ENCODE measurements at places on chromosomes 7 and 10.
A peak's percentile ranks its signal among the peaks of the same experiment; 100 is the strongest.

- DNase-seq: no peak
Measured at GRCh38 chr10:96646751-96647166, 59.9 kb upstream of the TM9SF3 start.

- no peak for DNase-seq
Measured at GRCh38 chr10:14382022-14382421, 51.3 kb upstream of the FRMD4A start.

DNA sequence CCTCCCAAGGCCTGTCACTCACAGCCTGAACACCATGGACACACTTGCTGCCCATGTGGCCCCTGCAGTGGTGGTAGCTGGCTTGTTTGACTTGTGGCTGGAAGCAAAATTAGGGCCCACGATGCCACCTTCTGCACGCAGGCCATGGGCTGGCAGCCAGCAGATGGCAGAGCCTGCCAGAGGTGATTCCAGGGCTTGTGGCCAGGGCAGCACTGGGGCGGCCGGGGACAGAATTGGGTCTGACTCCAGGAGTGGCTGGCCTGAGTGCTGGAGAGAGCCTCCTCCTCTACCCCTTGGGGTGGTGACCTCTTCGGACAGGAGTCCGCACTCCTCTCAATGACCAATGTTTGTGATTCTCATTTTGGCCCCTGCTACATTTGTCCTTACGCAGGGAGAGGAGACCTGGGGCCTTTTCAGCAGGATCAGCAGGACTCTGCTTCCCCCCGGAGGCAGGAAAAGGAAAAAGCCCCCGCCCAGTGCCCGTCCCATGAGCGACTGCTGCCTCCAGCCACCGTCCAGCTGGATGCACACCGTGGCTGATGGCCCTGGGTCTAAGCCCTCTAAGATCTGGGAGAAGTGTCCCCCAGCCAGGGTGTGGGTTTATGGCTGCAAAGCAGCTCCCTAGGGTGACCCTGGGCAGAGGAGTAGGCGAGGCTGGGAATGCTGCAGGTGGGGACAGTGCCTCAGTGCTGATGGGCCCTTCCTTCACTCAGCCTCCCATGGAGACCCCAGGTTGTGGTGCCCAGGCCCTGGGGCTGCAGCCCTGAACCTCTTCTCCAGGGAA, 26.5 kb downstream of the DNAJB12 start:
- no peak for DNase-seq

- no peak for DNase-seq
Measured at GRCh38 chr7:5418285-5418582, 5.4 kb downstream of the TNRC18 start.

- DNase-seq: no peak
Measured at GRCh38 chr10:58266003-58266825, 1.5 kb downstream of the IPMK start.

DNA sequence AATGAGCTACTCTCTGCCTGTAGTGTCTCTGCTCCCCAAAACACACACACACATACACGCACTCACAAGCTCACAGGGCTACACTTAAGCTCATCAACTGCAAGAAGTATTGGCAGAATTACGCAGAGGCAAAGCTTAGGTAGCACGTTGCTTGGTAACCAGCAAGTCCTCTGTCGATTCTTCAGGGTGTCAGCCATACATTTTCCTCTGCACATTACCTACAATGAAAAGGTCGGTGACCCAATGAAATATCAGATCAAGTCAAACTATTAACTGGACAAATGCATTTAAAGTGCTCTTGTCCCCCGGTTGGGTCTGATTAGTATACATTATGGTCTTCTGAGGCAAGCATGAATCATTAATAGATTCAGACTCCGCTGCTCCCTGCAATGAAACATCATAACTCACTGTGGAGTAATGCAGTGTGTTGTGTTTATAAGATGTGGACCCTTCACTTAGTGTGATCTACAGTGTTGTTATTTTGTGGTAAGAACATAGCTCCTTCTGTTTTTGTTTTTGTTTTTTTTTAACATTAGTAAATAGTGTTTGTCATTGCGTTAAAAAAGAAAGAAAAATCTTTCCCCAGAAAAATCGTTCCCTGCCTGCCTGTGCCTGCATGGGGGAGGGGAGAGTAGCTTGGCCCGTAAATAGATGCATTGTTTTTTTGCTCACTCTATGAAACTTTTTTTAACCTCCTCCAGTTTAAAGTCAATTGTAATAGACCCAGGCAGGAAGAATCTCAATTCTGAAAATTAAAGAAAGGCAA, 325.5 kb downstream of the SFMBT2 start:
- DNase-seq: no peak

- DNase-seq: no peak
Measured at GRCh38 chr7:67842571-67842970, 845.9 kb downstream of the TYW1 start.

DNA sequence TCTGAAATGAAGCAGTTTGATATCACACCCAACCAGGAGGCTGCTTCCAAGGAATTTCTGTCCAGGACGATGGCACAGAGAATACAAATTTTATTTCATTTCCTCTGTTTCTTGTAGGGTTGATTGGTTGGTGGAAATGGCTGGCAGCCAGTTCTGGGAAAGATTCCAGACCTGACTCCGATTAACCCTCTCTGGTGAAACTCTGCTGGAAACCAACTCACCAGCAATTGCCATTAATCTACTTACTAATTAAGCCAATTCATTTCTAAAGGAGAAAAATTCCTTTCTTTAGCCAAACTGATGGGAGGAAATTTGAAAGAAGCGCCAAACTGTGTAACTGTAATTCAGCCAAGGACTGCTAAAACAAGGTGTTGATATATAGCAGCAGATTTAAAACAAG, 10.7 kb downstream of the PTF1A start:
- DNase-seq: no peak

GRCh38 chr7:149735779-149736477, 37.5 kb downstream of the ZNF467 start:
- DNase-seq: no peak

- DNase-seq: peak; percentile 34
Measured at GRCh38 chr10:48606530-48607355, 1.9 kb upstream of the ARHGAP22 start.

DNA sequence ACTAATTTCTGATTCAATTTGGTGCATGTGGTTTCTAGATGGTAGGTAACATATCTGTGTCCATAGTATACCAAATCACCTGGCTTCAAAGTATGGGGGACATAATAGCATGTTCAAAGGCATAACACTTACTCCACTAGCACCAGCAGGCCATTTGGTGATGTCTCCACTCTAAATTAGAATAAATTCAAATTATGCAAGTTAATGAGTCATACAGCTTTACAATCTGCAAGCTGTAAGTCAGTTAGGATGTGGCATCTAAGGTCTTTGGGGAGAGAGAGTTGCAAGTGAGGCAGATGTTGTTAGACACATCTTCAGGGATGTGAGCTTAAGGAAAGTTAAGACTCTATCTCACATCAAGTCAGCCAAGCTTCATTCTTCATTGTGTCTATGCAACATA, 506.4 kb upstream of the GRM3 start:
- DNase-seq: no peak

DNA sequence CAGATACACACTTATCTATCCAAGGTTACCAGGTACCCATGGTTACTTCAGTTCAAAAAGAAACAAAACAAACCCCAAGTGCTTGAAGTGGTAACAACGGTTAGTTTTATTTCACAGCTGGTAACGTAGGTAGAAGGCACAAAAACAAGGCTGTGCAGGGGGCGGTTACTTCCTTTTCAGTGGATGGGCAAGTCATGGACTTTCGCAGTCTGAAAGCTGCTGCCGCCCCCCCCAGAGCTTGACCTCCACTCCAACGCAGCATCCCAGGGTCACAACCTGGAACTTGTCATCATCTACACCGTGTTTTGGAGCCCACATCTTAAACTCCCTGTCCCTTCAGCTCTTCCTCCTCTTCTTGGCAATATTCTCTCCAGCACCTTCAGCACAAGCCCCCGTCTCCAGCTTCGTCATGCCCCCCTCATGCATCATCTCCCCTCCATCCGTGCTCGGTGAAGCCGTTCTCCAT, 181.2 kb upstream of the ITGB1 start:
- no peak for DNase-seq

GRCh38 chr10:30897547-30897946, 134.1 kb downstream of the ZNF438 start:
- DNase-seq: no peak

DNA sequence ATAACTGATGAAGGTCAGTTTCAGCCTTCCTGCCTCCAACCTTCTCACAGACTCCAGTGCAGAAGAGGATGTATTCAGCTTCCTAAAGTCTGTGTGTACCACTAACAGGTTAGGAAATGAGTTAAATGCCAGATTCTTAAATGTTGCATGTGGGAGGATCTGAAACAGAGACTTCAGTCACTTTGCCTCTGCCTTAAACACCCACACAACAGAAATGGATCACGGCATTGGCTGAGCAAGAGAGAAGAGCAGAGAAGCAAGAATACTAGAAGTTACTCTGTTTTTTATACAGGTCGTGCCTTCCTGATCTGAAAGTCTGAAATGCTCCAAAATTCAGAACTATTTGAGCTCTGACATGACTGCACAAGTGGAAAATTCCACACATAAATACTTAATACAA, 98.9 kb upstream of the ARHGAP21 start:
- DNase-seq: no peak

GRCh38 chr7:123367484-123368122, 166.8 kb downstream of the IQUB start:
- no peak for DNase-seq

DNA sequence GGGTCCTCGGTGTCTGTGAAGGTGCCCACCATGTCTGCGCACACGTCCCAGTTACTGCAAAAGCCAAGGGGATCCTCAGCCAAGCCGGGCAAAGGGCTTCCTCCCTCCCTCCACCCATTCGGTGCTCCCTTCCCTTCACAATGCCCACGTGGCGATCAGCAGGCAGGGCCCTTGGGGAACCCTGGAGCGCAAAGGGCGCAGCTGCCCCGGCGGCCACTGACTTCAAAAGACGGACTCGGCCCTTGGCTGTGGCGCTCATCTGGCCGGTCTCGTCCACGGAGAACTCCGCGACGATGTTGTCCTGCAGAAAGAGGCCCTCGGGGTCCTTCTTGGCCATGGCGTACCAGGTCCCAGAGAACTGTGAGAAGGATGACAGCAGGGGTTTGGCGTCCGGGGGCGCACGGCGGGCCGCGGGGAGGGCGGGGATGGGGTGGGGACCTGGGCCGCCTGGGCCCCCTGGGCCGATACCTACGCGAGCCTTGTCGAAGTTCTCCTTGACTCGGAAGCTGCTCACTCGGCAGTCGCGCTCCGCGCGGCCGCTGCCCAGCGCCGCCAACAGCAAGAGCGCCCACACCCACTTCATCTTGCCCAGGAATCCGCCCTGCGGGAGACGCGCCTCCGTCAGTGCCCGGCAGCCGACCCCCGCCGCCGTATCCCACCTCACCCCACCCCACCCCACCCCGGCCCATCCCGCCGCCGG, 439 bp downstream of the RBP4 start:
- DNase-seq: no peak

- no peak for DNase-seq
Measured at GRCh38 chr10:52517012-52517411, 202.9 kb downstream of the DKK1 start.

DNA sequence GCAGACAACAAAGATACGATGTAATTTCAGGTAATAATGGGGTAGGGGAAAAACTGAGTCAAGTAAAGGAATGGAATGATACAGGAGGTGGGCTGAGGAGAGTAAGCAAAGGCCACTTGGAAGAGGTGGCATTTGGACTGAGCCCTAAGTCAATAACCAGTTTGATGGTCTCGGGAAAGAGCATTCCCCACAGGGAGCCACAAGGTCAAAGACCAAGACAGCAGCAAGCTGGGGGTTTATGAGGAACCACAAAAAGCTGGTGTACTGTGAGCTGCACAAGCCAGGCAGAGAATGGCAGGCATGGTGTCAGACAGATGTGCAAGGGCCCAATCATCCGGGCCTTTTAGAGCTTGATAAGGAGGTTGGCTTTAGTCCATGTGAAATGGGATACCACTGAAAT, 98.7 kb downstream of the NOC3L start:
- no peak for DNase-seq

- DNase-seq: no peak
Measured at GRCh38 chr10:32350811-32351350, 3.9 kb upstream of the EPC1 start.

DNA sequence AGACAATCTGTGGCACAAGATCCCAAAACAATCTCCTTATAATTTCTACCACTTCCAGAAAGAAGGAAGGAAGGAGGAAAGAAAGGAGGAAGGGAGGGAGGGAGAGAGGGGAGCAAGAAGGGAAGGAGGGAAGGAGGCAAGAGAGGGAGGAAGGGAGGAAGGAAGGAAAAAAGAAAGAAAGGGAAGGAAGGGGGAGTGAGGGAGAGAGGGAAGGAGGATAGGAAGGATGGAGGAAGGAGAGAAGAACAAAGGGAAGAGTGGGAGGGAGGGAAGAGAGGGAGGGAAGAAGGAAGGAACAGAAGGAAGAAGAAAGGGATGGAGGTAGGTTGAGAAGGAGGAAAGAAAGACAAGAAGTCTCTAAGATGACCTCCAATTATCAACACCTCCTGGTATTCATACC, 185.5 kb upstream of the NFE2L3 start:
- DNase-seq: no peak

DNA sequence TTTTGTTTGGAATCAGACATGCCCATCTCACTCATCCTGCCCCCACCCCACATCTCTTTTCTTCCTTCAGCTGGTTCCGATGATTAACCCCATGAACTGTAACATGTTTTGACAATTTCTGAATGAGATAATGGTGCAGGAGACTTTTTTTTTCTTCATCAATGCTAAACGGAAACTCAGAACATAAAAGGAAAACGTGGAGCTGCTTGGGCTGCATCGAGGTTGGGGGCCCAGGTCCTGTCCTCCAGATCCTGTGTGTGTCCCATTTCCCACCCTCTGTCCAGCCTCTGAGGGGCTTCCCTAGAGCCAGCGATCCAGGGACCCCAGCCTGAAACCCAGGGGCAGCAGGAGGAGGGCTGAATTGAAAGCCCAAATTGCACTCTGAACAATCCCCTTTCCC, 263.8 kb upstream of the GRB10 start:
- DNase-seq: no peak

- DNase-seq: no peak
Measured at GRCh38 chr7:81944058-81944457, 174.2 kb upstream of the HGF start.

GRCh38 chr10:114683162-114683561, 25.1 kb upstream of the ABLIM1 start:
- DNase-seq: no peak

DNA sequence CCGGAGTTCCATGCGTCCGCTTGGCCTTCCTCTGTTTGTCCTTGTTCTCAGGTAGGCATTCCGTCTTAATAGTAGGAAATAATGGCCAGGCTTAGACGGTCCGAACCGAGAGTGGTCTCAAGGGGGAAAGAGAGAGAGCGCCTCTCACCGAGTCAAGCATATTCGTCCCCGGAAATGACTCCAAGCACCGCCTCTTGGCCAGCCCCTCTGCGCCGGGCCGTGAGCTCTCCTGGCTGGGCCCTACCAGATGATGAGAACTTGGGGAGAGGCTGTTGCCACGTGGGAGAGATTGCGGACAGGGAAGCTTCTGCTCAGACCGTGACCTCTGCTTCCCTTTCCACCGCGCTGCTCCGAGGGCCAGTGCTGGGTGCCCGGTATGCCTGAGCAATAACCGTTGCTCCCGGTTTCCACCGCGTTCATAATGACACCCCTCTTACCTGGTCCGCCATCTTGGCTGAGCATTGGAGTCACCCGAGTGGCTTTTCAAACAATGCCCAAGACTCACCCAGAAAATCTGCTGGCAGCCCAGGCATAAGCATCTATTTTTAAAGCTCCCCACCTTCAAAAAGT, 251.1 kb upstream of the SHH start:
- DNase-seq: no peak

GRCh38 chr10:131141207-131141606, 170.3 kb downstream of the TCERG1L start:
- no peak for DNase-seq

- DNase-seq: no peak
Measured at GRCh38 chr10:12902135-12902572, 99.4 kb downstream of the CCDC3 start.
